ENCODE measurements at places on chromosomes 7 and 10.

- no peak for DNase-seq
Measured at GRCh38 chr10:71660313-71660712, 59.3 kb downstream of the C10orf105 start.

DNA sequence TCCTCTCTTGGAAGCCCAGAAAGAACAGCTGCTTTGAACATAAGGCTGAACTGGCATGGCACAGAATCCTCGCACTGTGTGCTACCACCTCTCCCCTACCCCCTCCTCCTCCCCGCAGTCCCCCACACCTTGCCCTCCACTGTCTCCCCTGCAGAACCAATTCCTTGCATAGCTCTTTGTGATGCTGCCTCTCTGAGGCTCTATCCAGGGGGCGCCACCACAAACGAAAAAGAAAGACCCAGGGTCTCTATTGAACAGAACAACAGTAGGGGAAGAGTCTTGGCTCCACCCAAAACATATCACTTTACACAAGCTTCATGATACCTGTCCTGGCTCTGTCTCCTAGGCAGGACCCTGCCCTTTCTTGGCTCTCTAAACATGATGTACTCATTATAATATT is 26.2 kb upstream of the EBLN1 start:
- no peak for DNase-seq

GRCh38 chr7:139915268-139915863 is 86.3 kb downstream of the TBXAS1 start:
- no peak for DNase-seq

DNA sequence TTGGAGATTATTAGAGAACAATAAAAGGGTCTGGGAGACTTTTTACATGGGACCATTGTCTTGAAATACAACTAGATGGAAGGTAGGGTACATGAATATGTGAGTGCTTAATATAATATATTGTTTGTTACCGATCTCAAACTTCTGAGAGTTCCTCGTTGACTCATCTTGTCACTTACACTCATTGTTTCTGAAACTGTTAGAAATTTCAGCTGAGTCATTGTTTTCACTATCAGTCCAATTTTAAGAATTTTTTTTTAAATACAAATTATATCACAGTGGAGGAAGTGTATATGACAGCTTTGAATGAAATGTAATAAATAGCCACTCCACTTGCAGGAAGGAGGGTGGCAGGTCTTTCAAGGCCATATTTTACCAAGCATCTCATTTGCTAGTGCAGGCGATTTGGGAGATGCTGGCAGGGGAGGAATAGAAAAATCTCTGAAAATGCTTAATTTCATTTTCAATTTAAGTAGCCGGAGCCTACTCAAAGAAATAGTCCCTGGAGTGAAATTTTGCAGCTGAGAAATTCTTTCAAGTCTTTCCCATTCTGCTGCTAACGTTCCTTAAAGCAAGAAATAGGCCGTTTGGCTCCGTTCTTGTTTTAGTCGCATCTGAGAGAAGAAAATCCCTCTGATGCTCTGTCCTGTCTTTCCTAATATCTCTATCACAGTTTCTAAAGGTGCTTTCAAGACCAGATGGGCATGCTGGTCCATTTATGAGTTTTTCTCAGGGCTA is 1404.2 kb upstream of the CELF2 start:
- no peak for DNase-seq

DNA sequence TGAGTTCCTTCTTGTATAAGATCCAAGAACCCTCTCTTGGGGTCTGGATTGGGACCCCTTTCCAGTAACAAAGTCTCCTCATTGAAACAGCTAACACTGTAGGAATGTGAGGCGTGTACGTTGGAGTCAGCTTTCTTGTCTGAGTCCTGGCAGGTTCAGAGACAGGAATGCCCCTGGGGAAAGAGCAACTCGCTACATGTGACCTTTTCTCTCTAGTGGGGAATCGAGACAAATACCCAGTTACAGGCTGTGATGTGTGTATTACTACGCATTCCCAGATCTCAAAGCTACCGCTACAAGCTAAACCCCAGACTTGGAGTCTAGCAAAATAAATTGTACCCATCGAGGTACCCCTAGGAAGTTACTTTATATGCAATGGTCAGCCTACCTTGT is 85.6 kb upstream of the FRMD4A start:
- DNase-seq, result no peak
